ENCODE measurements at places on chromosomes 3 and 15.

- no peak for DNase-seq
These were observed 156.0 kb upstream of the SOX2 start for GRCh38 chr3:181555681-181556080.

GRCh38 chr3:159749406-159749805 lies 239.2 kb upstream of the IL12A start:
- DNase-seq, result no peak

- DNase-seq, result no peak
These were observed 88.6 kb upstream of the ZNF385D start for GRCh38 chr3:21839592-21839991.

DNA sequence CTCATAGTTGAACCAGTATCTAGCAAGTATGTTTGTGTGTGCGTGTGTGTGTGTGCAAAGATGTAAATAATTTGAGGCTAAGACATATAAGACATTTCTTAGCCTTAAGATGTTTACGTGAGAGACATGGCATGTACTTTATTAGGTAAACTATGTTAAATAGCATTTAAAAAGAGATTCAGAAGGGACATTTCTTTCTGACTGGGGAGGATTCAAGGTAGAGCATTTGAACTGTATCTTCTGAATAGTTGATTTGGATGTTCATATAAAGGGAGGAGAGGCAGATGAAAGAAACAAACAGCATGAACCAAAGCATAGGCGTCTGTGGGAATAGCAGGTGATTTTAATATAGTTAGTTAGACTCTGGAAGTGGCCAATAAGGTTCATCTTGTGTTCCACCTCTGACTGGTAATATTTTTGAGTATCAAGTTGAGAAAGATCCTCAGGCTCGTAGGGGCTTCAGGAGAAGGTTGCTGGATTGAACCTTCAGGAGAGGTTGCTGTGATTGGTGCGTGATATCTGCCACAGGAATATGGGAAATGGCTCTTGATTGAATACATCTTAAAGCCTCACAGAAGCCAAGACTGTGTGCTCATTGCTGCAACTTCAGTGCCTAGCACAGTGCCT lies 12.6 kb downstream of the NFKBIZ start:
- no peak for DNase-seq

- no peak for DNase-seq
These were observed 104.4 kb upstream of the UBE3A start for GRCh38 chr15:25543196-25543595.

DNA sequence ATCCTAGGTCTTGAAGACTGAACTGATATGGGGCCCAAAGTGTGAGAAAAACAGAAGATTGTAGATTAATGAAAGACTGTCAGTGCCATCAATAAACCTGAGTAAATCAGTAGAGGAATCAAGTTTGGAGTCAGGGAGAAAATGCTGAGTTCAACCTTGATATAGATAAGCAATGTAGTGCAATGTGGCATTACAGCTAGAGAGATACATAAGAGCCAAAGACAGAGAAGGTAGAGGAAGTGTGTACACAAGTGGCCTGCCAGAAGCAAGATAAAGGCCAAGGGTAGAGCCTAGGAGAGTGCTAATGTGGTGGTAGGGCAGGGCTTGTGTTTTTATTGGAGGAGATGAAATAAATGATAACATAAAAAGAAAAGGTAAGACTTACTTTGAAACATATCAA lies 26.0 kb upstream of the EID1 start:
- no peak for DNase-seq

- DNase-seq, result peak; percentile 6
These were observed 56.0 kb downstream of the RPLP1 start for GRCh38 chr15:69508659-69509058.

GRCh38 chr3:2652386-2652785 lies 457.8 kb downstream of the IL5RA start:
- no peak for DNase-seq

DNA sequence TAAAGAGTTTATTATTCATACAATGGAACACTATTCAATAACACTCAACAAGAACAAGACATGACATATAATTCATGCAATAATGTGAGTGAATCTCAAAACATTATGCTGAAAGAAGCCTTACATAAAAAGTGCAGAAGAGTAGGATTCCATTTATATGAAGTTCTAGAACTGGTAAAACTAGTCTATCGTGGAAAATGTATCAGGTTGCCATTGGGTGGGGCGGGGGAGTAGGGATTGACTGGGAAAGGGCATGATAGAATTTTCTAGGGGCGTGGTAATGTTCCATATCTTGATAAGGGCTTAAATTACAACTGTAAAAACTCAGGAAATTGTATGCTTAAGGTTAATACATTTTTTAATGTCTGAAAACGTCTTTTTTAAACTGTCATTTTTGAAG lies 247.9 kb downstream of the SATB1 start:
- DNase-seq, result no peak

DNA sequence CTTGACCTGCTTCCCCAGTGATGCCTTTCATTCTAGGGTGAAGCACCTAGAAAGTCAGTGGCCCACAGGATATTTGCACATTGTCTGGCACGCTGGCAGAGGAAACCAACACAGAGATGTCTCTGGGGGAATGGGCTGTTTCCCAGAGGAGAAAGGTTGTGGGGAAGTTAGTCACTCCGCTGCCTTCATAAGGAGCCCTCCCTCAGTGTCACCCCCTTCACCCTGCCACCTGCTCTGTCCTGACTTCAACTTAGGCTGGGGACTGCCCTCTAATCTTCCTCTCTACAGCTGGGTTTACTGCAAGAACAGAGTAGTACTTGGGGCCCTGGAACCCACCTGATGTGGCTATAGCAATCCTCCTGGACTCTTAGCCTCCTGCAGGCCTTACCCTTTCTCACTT lies 5.7 kb downstream of the KLHDC8B start:
- no peak for DNase-seq

GRCh38 chr15:44718180-44718926 lies 7.0 kb downstream of the B2M start:
- no peak for DNase-seq

GRCh38 chr3:197794115-197794514 lies 3.1 kb downstream of the LRCH3 start:
- DNase-seq, result no peak

GRCh38 chr3:66322436-66322835 lies 101.6 kb downstream of the SLC25A26 start:
- DNase-seq, result no peak

- peak; percentile 78 for DNase-seq
These were observed 22.2 kb downstream of the P2RY1 start for GRCh38 chr3:152857082-152857481.

Data from CD14-positive monocyte (primary cell).